CD4-positive, alpha-beta T cell (primary cell): ENCODE measurements at places on chromosomes 6 and 20. TPM values are rescaled to one million over a fixed set of nuclear protein-coding genes. Genes with fewer than 3 reads are reported as not detected.
A peak's percentile ranks its signal among the peaks of the same experiment; 100 is the strongest.

The TAAR9 gene
- not detected for total RNA-seq

The SPATS1 gene
- total RNA-seq = not detected

The AARS2 gene
- total RNA-seq = 12.7 TPM

The SIRPB1 gene
- total RNA-seq = 7.8 TPM

The ID1 gene
- 24.2 TPM for total RNA-seq

The WFDC5 gene
- not detected for total RNA-seq

The SAMD10 gene
- total RNA-seq = 12.0 TPM

The RAB44 gene
- 0.22 TPM for total RNA-seq

- DNase-seq = no peak
- no peaks in the 10 kb centered on the region for H3K27me3 ChIP-seq
- H3K4me3 ChIP-seq = no peak overlapping the region
- H3K4me1 ChIP-seq = no peaks in the 10 kb centered on the region
- H3K36me3 ChIP-seq = peaks cover 16% of the 10 kb centered on the region
These were observed 67.0 kb downstream of the ABHD12 start for GRCh38 chr20:25323496-25324246.

DNA sequence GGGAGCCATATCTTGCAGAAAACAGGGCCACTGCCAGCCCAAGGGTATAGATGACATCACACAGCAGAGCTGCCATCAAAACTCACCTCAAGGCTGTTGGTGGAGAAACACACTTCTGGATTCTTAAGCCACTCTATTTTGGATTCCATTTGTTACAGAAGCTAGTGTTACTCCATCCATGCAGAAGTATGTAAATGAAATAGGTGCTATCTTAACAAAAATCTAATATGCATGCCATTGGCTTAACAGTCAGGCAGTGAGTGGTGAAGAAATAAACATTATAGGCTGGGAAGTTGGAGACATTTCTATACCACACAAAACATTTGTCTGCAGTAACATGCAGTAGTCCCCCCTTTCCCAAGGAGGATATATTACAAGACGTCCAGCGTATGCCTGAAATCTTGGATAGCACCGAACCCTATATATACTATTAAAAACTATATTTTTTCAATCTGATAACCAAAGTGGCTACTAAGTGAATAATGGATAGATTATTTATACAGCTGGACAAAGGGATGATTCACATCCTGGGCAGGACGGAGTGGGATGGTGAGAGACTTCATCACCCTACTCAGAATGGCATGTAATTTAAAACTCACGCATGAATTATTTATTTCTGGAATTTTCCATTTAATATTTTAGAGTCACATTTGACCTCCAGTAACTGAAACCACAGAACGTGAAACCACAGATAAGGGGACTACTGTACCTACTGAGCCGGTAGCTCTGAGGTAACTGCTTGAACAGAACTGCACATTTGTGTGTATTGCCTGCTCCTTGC lies 160.0 kb upstream of the PLN start:
- no peak overlapping the region for H3K27ac ChIP-seq
- H3K36me3 ChIP-seq = no peaks in the 10 kb centered on the region
- no peaks in the 10 kb centered on the region for H3K27me3 ChIP-seq
- DNase-seq = no peak
- H3K4me1 ChIP-seq = no peaks in the 10 kb centered on the region

- no peak overlapping the region for H3K27ac ChIP-seq
- H3K36me3 ChIP-seq = peaks cover 88% of the 10 kb centered on the region
- H3K4me1 ChIP-seq = peaks cover 13% of the 10 kb centered on the region
- H3K4me3 ChIP-seq = no peak overlapping the region
These were observed 73.1 kb upstream of the SLC22A1 start for GRCh38 chr6:160048471-160048870.

- H3K27me3 ChIP-seq = peaks cover 2% of the 10 kb centered on the region
- DNase-seq = no peak
- peaks cover 21% of the 10 kb centered on the region for H3K4me1 ChIP-seq
- no peak overlapping the region for H3K4me3 ChIP-seq
- H3K27ac ChIP-seq = no peak overlapping the region
These were observed 52.6 kb upstream of the NAA20 start for GRCh38 chr20:19964289-19965265.

DNA sequence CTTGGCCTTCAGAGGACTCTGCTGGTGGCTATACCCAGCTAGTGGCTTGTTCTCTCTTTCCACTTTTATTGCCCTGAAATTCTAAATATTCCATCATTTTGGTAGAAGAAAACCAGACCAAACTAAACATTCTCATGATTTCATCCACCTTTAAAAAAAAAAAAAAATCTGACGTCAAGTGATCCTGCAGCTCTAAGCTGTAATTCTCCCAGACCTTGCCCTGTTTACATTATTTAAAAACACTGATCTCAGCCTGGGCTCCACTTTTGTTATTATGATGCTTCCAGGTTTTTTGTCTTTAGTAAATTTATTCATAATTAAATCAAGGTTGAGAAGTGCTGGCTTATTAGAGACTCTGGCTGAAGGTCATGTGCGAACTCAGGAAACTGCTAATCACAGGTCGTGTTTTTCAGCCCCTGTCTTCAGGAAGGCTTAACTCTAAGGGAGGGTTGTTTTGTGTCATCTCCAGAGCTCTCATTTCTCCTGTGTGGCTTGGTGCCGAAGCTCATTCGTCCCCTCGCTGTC lies 114.4 kb downstream of the MTHFD1L start:
- no peak overlapping the region for H3K27ac ChIP-seq
- DNase-seq = no peak
- no peaks in the 10 kb centered on the region for H3K36me3 ChIP-seq

DNA sequence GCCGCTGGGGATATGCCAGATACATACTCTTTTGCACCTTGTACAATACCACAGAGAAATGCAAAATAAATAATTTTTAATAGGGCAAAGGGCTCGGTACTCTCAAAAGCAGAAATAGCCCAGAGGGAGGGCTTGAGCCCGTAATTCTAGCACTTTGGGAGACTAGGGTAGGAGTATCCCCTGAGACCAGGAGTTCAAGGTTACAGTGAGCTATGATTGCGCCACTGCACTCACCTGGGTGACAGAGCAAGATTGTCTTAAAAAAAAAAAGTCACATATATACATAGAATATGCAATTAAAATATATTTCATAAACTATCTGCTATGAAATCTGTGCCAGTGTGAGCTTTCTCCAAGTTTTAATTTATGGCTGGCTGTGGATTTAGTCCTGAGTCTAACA lies 818 bp upstream of the TRMT11 start:
- DNase-seq = no peak
- H3K27me3 ChIP-seq = no peaks in the 10 kb centered on the region
- peak overlapping the region; percentile 89 for H3K4me3 ChIP-seq
- H3K27ac ChIP-seq = no peak overlapping the region
